ENCODE measurements at places on chromosomes 12 and 14.
A peak's percentile ranks its signal among the peaks of the same experiment; 100 is the strongest.

GRCh38 chr12:8828257-8829124 lies 6.1 kb downstream of the A2ML1 start:
- no peak for DNase-seq

DNA sequence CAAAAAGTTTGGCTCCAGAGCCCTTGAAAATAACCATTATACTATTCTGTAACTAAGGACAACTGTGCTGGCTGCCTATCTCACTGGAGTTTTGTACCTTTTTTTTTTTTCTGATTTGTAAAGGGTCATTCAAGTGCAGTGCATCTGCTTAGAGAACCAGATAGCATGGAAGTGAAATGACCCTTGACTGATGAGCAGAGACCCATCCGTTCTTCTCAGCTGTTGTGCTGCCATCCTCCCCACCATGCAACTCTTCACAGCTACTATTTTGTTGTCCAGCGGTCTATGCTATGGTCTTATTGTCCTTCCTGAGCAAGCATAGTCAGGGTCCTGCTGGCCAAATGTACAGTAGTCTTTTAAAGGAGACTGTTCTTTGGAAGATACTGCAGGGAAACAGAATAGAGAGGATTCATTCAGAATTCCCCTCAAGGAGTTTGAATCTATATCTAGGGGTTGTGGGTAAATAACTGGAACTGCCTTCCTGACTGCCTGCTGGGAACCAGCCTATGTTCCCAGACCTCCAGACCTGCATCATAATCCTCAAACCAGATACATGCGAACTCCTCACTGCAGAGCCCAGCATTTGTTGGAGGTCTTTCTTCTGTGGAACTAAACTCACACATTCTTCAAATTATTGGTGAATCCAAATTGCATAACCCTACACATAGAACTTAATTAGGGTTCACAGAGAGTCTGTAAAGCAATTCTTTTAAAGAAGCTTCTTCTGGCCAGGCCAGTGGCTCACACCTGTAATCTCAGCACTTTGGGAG lies 41.1 kb downstream of the GPR19 start:
- peak; percentile 20 for DNase-seq

DNA sequence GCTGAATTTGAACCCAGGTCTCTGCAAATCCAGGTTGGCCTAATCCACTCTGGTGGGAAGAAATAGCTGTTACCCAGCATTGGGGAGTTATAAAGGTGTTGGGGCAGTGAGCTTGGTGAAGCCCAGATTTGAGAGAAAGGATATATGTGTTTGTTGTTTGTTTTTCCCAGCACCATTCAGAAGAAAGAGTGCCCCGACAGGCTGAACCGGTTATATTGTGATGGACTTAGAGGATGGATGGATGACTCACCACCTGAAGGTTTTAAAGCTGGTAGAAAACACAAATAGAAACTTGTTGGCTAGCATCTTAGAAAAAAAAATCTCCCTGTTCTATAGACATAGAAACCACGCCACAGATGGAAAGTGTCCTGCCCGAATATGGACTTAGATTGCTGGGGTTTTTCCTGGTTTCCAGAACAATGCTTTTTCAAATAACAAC lies 404.6 kb downstream of the MED13L start:
- no peak for DNase-seq

DNA sequence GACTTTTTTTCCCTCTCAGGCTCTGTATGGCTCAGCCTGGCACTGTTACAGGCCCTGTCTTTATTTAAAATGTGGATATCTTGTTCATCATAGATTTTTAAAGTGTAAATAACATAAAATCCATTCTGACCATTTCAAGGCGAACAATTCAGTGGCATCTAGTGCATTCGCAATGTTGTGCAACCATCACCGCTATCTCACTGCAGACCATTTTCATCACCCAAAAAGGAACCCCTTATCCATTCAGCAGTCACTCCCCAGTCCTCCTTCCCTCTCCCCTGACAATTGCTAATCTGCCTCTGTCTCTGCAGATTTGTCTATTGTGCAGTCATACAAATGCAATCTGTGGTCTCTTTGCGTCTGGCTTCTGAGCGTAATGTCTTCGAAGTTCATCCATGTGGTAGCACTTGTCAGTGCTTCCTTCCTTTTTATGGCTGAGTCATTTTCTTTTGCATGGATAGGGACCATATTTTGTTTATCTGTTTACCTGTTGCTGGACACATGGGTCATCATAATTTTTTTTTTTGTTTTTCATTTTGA lies 148.8 kb upstream of the LHX5 start:
- DNase-seq = no peak

- no peak for DNase-seq
These were observed 1.2 kb upstream of the AP1G2 start for GRCh38 chr14:23568600-23569331.

DNA sequence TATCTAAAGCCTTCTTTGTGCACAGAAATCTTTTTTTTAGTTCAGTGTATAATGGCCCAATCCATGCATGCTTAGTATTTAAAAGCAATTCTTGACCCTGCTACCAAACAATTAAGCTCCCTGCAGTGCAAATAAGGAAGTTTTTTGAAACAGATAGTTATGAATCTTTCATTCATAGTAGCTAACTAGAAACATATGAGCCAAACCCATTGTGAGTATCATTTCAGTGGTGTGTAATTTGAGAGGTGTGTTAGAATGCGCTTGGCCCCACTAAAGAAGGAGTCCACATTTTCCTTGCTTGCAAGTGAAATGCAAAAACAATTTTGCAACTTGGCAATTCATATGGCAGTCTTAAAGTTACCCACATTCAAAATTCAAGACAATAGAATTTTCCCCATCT lies 14.4 kb downstream of the EPS8 start:
- DNase-seq = peak; percentile 71

- DNase-seq = no peak
These were observed 52.5 kb downstream of the PAX9 start for GRCh38 chr14:36713960-36714703.

DNA sequence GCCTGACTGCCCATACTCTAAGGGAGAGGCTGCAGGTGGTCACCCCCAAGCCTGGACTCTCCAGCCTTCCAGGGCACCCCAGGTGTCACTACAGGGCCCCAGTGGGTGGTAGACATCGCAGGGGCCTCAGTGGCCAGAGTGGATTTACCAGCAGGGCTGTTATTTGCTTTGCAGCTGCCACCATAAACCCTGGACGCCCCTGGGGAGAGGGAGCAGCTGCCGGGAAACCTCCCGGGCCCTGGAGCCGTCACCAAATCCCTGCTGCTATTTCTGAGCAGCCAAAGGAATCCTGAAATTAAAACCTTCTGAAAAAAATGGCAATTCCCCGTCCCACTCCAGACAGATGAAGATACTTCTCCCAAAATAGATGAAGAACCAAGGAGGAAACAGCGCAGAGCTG lies 13.9 kb downstream of the TMEM119 start:
- no peak for DNase-seq

DNA sequence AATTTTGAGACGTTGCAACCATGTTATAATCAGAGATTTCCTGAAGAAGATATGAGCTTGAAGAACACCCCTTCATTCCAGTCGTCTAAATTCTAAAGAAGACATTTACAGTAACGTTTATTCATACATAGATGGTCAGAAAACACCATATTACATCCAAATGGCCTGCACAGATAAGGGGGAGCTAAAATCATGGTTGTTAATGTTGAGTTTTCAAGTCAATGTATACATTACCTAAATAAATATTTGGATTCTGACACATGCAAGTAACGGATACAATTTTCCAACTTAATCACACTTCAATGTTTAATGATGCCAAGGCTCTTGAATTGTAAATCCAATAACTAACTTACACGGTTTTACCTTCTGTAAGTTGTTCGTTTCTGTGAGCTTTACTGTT lies 318.4 kb downstream of the SLC6A15 start:
- DNase-seq = no peak

- DNase-seq = no peak
These were observed 1501.8 kb upstream of the FLRT2 start for GRCh38 chr14:84028080-84028604.

- no peak for DNase-seq
These were observed 284.5 kb upstream of the AMIGO2 start for GRCh38 chr12:47364261-47364660.

DNA sequence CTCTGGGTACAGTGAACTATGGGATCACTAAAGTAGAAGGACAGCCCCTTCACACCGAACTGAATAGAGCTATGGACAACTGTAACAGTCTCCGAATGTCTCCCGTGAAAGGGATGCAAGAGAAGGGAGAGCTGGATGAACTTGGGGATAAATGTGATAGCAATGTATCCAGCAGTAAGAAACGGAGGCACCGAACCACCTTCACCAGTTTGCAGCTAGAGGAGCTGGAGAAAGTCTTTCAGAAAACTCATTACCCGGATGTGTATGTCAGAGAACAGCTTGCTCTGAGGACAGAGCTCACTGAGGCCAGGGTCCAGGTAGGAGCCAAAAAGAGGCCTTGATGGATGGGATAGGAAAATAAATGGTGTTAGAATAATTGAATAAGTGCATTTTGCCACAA lies 3.5 kb downstream of the ALX1 start:
- no peak for DNase-seq

DNA sequence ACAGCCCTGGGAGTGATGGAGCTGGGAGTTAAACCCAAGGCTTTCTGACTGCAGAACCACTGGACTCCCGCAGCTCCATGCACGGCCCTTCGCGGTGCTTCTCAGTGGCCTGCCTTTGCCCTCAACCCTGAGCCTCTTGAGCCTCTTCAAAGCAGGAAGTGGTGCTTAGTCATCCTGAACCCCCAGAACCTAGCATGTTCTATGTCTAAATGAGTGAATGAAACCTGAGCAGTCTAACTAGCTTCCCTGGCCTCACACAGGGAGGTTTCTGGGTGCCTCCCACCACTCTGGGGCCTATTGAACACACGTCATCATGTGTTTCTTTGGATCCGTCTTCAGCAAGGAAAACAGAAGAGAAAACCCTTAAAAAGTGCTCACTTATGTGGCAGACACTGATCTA lies 117.9 kb upstream of the SFSWAP start:
- no peak for DNase-seq

DNA sequence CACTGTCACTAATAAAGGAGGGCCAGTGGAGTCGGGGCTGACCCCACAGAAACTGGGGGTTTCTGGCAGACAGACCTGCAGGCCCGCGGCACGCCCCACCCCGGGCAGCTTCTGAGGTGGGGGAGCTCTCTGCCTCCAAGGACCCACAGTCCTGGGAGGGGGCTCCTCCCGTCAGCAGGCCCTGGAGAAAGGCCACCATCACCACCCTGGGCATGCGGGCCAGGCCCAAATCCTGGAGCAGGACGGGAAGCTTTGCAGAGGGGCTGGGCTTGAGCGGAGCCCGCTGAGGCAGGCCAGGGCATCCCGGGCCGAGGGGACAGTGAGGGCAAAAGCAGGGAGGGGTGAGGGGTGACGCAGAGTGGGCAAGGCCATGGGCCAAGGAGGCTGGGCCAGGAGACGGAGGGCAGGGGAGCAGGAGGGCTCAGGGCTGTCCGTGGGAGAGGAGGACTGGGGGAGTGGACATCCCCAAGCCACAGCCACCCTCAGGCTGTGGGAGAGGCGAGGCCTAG lies 11.1 kb upstream of the GPR132 start:
- no peak for DNase-seq

GRCh38 chr14:35761922-35762321 lies 47.2 kb downstream of the RALGAPA1 start:
- DNase-seq = no peak

DNA sequence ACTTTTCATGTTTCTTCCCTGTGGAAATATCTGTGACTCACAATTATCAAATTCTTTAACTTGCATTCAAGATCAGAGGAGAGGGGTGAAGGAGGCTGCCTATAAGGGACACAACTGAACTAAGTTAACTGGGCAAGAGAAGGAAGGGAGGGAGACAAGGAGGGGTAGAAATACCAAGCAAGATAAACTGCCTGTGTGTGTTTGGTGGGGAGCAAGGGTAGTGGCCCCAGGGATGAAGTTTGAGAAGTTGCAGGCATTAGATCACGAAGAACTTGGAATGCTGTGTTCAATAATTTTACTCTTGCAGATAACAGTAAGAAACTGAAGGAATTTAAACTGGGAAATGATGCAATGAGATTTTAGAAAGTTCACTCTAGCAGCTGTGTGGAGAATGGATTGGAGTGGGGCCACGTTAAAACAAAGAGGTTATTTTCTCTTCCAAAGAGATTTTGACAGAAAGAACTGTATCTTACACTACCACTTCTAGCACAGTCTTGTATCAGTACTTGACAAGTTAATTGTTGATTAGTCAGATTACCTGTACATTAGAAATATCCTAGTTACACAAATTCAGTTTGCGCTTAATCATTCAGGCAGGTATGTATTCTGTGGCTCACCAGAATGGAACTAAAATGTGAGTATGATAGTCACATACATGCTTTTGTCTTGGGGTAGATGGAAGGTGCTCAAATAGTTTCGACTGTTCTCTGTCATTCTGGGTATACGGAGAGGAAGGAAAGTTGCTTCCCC lies 7.4 kb downstream of the PKP2 start:
- peak; percentile 57 for DNase-seq

DNA sequence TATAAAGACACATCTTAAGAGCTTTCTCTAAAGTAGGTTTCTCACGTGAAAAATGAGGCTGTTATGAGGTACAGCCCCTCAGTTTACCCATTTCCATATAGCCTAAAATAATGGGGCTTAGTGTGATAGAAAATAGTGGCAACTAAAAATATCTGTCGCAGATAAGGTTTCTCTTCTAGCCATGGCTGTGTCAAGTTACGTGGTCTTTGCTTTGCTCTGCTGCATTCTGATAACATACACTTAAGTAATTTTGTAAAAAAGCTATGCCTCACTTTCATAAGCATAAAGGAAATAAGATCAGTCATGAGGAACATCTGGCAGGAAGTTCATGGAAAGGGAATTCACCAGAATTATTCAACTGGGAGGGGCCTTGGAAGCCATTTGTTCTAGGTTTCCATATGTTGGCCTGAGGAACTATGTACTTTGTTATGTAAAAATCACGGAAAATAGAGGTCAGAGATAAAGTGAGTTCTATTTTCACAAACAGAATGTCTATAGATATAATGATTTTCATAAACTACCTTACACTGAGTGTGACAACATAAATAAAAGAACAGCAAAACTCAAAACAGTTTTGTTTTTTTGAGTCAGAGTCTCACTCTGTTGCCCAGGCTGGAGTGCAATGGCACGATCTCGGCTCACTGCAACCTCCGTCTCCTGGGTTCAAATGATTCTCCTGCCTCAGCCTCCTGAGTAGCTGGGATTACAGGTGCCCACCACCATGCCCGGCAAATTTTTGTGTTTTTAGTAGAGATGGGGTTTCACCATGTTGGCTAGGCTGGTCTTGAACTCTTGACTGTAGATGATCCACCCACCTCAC lies 195.6 kb upstream of the KRR1 start:
- peak; percentile 73 for DNase-seq

DNA sequence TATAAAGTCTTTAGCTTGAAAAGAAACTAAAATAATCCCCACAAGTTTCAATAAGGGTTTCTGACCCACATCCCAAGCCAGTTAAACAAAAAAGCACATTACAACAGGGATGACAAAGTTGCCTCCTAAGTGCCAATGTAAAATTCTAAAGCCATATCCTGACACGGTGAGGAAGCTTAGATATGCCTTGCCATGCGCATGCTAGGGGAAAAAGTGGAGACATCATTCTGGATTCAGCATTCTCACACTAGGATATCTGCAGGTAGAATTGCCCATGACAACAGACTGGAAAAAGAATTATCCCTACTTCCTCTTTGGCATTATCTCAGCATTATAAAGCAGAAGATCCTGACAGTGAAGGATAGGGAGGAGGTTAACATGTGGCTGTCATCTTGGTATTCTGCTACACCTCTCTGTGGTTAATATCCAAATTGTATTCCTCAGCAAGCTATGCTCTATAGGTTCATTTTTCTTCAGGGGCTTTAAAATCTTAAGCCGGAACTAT lies 4.9 kb downstream of the DUSP6 start:
- no peak for DNase-seq

All from iris pigment epithelial cell (primary cell).